Epithelial cell of esophagus (primary cell): ENCODE measurements at places on chromosomes 11 and 22.

DNA sequence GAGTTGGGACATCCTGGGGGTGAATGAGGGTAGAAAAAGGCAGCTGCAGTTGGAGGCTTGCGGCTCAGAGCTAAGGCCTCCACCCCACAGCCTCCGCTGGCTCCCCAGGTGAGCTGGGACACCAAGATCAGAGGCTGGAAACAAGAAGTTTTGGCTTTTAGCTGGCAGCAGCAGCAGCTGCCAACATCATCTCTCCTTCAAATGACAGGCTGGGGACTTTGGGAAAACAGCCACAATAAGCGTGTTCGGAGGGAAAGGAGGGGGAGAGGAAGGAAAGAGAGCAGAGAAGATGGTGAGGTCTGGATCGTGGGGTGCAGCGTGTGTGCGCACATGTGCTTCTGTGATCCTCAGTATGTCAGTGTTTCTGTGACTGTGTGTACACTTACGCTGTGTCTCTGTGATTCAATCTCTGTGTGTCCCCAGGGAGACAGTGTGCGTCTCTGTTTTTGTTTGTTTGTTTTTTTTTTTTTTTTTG is 62.0 kb upstream of the RASD2 start:
- no peak for DNase-seq

DNA sequence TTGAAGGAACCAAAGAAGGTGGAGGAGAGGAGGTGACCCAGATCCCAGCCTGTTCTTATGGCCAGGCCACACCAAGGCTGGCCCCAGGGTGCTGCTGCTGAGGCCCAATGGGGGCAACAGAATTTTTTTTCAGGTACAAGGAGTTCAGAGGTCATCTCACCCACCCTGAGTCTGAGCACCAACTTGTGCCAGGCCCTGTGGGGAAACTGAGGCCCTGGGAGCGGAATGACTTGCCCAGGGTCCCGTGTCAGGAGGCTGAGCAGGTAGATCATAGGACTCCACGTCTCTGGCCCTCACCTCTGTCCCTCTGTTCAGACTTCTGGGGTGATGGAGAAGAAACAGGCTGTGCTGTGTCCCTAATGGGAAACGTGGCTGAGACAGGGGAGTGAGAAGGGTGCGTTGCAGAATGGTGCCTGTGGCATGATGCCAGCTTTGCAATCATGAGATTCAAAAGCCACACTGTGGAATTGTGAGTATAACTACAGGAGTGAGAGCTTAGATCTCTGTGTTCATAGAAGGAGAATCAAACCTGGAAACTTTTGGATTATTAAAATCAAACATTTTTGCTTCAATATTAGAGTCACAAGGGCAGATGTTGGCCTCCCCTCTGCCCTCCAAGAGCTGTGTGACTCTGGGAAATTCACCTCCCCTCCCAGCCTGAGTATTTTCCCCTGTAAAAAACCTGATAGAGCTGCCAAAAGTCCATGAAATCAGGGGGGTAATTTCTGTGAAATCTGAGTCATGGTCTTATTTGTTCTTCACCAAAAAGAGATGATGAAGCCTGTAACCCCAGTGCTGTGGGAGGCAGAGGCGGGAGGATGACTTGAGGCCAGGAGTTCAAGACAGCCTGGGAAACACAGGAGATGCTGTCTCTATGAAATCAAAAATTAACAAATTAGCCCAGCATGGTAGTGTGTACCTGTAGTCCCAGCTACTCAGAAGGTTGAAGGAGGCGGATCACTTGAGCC is 874 bp downstream of the APOL1 start:
- no peak for DNase-seq

DNA sequence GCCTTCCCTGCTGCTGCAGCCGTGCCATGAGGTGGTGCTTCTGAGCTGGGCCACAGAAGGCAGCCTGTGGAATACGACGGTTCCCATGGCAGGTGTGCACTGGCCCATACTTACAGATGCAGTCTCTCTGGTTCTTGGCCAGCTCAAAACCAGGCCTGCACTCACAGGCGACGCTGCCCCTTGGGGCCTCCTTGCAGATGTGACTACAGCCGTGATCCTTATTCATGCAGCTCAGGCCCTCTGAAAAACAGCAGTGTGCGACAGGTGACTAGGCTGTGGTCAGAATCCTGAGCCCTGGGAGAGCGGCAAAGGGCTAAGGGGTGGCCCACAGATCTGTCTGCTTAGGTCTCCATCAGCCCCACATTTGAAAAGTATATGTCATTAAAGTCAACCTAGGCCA is 22.1 kb downstream of the SCUBE2 start:
- DNase-seq, result no peak

- no peak for DNase-seq
Measured at GRCh38 chr11:75735181-75735845, 17.7 kb downstream of the MOGAT2 start.
